ENCODE measurements at places on chromosomes 3 and 15.

DNA sequence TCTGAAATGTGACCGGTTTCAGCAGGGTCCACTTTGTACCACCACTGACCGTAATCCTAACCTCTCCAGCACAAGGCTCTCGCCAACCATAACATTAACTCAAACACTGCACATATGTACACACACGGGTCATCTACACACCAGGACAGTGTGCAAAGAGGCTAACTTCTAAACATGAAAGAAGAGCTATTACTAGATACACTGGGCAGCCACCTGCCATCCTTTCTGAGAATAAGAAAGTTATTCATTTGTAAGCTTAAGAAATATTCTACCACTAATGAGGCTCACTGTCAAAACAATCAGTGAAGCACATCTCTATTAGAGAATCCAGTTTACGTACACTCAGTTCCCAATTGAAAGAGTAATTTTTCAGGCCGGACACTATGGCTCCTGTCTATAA, 59.1 kb upstream of the PARL start:
- no peak for DNase-seq

DNA sequence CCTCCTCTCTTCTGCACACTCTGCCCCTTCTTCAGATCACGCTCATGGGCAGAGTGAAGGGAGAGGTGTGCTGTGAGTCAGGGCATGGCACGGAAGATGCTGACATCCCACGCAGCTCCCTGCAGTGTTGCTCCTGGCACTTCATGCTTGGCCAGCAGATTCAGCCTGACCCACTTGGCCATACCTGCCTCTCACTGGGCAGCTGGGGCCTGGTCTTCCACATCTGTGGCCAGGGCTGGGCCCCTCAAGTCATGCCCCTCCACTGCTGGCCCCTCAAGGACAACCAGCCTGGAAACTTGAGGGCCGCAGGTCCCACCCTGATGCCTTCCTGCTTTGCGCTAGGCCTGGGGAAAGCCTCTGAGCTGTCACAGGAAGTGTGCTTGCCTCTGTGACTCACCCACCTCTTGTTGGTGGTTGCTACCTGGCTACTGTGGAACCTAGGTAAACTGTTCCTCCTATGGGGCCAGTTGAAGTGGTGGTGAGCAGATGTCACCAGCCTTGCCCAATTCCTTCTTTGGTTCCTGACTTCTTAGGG, 48.7 kb downstream of the BSN start:
- DNase-seq: peak; percentile 66

- DNase-seq: no peak
These were observed 1132.5 kb downstream of the TUSC7 start for GRCh38 chr3:117842086-117842485.

DNA sequence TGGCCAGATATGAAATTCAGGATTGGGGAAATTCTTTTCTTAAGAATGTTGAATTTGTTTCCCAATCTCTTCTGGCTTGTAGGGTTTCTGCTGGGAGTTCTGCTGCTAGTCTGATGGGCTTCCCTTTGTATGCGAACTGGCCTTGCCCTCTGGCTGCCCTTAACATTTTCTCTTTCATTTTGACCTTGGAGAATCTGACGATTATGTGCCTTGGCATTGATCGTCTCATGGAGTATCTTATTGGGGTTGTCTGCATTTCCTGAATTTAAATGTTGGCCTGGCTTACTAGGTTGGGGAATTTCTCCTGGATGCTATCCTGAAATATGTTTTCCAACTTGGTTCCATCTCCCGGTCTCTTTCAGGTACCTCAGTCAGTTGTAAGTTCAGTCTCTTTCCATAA, 152.2 kb downstream of the CFAP20DC start:
- no peak for DNase-seq
